ENCODE measurements at places on chromosomes 5 and 9.

DNA sequence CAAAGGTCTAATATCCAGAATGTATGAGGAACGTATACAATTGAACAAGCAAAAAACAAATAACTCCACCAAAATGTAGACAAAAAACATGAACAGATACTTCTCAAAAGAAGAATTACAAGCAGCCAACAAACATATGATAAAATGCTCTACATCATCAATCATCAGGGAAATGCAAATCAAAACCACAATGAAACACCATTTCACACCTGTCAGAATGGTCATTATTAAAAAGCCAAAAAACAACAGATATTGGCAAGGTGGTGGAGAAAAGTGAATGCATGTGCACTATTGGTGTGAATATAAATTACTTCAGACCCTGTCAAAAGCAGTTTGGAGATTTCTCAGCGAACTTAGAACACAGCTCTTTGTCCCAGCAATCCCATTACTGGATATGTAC is 313.8 kb downstream of the ARRDC3 start:
- H3K4me3 ChIP-seq: no peak overlapping the region
- no peaks in the 10 kb centered on the region for H3K36me3 ChIP-seq
- no peak overlapping the region for H3K27ac ChIP-seq

GRCh38 chr9:83153030-83153429 is 90.1 kb upstream of the RASEF start:
- no peak overlapping the region for H3K27ac ChIP-seq
- H3K36me3 ChIP-seq: no peaks in the 10 kb centered on the region
- H3K27me3 ChIP-seq: no peaks in the 10 kb centered on the region
- no peak overlapping the region for H3K4me3 ChIP-seq
- DNase-seq: no peak

GRCh38 chr5:68565427-68565826 is 349.9 kb downstream of the PIK3R1 start:
- no peak for DNase-seq
- no peaks in the 10 kb centered on the region for H3K27me3 ChIP-seq
- H3K4me1 ChIP-seq: no peaks in the 10 kb centered on the region
- H3K4me3 ChIP-seq: no peak overlapping the region

DNA sequence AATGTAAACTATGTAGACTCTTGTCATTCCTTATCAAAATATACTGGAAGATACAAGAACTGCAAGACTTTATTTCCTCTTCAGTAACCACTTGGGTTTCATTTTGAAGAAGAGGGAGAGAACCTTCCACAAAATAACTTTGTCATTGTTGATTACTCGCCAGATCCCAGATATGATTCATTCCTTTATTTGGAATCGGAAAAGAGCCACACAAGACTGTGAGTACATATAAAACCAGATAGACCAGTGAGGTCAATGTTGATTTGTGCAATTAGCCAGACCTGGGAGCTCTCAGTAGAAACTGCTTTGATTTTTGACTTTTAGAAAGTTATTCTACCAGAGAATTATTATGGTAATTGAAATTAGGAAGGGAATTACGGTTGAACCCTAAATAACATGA is 146.1 kb downstream of the TMEM167A start:
- no peak overlapping the region for H3K27ac ChIP-seq
- no peaks in the 10 kb centered on the region for H3K36me3 ChIP-seq
- no peaks in the 10 kb centered on the region for H3K4me1 ChIP-seq
- H3K27me3 ChIP-seq: no peaks in the 10 kb centered on the region

DNA sequence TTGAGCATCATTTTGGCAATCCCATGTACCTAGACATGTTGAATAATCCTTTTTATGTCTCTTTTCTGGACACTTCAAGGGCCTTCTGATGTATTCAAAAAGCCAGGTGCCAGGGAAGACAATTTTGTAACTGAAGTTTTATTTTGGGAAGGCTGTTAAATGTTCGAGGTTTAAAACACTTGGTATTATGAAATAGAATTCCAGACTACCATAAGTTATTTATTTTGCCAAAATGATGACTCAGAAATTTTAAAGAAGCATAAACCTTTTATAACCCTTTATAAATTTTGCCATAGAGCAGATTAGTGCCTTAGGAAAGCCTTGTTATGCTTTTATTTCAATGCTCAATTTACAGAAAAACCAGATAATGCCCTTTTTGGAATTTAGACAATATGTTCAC is 30.3 kb upstream of the UHRF2 start:
- H3K36me3 ChIP-seq: no peaks in the 10 kb centered on the region
- H3K4me3 ChIP-seq: no peak overlapping the region
- no peak overlapping the region for H3K27ac ChIP-seq
- no peaks in the 10 kb centered on the region for H3K4me1 ChIP-seq

- H3K4me1 ChIP-seq: peaks cover 1% of the 10 kb centered on the region
- no peak overlapping the region for H3K27ac ChIP-seq
- no peak overlapping the region for H3K4me3 ChIP-seq
- no peaks in the 10 kb centered on the region for H3K36me3 ChIP-seq
- no peaks in the 10 kb centered on the region for H3K27me3 ChIP-seq
Measured at GRCh38 chr9:124708633-124709291, 62.3 kb downstream of the NR6A1 start.

DNA sequence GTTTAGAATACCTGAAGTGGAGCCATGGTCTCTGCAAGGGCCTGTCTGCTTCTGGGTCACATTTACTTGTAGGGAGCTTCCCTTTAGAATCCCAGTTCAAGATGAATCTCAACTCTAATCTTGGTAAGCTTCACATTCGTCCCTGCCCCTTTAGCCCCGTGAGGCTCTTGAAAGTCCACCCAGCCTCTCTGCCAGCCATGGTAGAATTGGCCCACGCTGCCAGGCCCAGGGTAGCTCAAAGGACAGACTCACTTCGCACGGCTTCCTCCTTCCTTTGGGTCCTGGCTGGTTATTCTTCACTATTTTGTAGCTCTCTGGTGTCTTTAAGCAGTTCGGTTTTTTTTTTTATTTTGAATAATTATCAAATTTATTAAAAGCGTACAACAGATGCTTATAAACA is 28.6 kb upstream of the NKX2-5 start:
- no peak overlapping the region for H3K4me3 ChIP-seq
- DNase-seq: no peak
- H3K27me3 ChIP-seq: 0 out of 2 replicates have a peak, but pooled peaks cover 2% of the 10 kb centered on the region
- no peaks in the 10 kb centered on the region for H3K4me1 ChIP-seq

DNA sequence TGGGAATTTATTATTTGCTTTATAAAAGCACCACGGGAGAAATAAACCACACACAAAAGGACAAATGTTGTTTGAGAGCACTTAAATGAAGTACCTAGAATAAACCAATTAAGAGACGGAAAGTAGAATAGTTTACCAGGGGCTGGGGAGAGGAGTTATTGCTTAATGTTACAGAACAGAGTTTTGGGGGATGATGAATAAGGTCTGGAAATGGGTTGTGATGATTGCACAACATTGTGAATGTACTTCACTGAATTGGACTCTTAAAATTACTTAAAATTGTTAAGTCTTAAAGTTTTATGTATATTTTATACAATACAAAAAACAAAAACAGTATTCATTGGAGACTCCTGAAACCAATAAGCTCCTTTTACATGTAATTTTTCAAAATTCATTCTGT is 1.5 kb downstream of the ZBTB43 start:
- peaks cover 2% of the 10 kb centered on the region for H3K36me3 ChIP-seq
- H3K4me3 ChIP-seq: no peak overlapping the region
- no peaks in the 10 kb centered on the region for H3K27me3 ChIP-seq
- peaks cover 2% of the 10 kb centered on the region for H3K4me1 ChIP-seq

DNA sequence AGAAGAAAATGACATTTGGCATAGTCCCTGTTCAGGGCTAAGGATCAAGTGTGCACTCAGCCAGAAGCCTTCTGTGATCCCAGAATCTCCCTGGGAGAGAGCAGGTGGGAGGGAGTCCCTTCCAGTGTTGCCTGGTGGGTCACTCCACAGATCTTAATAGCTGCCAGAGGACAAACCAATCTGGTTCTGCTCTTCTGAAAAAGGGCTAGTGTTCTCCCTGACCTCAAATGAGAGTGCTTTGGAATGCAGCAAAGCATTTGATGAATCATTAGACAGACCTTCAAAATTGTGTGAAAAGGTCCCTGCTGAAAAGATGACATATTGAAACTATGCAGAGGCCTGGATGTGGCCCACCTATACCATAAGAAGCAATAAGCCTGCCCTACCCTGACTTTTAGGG is 339.7 kb downstream of the TMEM232 start:
- H3K27ac ChIP-seq: no peak overlapping the region
- DNase-seq: no peak
- no peaks in the 10 kb centered on the region for H3K4me1 ChIP-seq
- no peaks in the 10 kb centered on the region for H3K27me3 ChIP-seq
- H3K4me3 ChIP-seq: no peak overlapping the region

DNA sequence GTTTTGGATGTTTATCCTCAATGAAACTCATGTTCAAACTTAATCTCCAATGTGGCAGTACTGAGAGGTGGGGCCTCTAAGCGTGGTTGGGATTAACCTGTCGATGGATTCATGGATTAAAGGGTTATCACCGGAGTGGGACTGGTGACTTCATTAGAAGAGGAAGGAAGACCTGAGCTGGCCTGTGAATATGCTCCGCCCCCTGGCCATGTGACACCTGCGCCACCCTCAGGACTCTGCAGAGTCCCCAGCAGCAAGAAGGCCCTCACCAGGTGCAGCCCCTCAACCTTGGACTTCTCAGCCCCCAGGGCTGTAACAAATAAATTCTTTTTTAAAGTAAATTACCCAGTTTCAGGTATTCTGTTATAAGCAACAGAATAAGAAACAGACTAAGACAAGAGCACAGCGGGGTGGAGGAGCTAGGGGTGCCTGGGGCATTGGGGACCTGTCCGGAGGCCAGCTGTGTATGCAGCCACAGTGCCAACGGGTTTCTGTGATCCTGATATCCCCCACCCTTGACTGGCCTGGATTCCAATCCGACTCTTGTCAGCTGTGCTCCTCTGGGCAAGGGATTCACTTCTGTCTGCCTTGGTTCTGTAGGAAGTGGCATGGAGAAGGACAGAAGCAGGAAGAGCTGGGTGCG is 3.2 kb upstream of the MAPK9 start:
- no peak overlapping the region for H3K4me3 ChIP-seq
- H3K27ac ChIP-seq: no peak overlapping the region
- no peak for DNase-seq
- H3K36me3 ChIP-seq: no peaks in the 10 kb centered on the region
- H3K27me3 ChIP-seq: no peaks in the 10 kb centered on the region

DNA sequence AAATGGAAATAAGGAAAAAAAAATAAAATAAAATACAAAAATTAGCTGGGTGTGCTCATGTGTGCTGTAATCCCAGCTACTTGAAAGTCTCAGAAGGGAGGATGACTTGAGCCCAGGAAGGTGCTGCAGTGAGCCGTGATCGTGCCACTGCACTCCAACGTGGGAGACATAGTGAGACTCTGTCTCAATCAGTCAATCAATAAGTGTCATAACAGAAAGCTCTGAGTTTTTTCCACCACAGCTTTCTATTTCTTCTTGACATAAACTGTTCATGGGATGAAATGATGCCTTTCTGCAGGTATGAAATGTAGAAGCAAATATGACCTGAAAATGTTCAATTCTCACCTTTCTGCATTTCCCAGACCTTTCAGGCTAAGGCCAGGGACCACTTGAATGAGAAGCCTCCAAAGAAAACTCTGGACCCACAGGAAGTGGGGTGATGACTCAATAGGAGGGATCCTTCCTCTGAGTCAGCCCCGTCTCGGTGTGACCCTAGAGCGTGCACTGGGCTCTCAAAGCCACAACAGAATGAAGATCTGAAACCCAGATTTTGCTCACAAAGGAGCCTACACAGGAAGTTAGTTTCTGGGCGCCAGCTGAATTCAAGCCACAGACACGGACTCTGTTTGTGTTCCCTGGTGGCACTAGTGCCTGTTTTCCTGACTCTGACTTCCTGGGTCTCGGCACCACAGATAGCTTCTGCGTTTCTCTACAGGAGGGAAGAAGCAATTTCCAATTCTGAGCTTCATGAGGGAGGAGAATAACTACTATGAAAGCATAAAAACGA is 62.0 kb downstream of the ANKH start:
- H3K27ac ChIP-seq: no peak overlapping the region
- H3K27me3 ChIP-seq: no peaks in the 10 kb centered on the region
- H3K36me3 ChIP-seq: no peaks in the 10 kb centered on the region

DNA sequence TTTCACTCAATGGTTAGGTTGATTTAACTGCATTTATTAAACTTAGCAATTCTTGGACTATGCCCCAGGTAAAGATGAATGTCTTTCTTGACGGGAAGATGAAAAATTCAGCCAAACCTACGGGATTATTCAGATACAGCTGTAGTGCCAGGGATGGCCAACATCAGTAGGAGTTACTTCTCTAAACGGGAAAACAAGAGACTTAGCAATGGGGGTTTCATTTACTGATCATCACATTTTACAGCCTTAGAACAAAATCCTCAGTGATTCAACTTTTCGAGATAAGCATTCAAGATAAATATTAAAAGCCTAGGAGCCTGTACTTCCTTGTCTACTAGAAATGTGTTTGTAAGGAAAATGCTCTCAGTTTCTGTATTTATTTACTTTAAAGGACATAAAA is 46.1 kb downstream of the S1PR3 start:
- H3K36me3 ChIP-seq: no peaks in the 10 kb centered on the region
- H3K4me1 ChIP-seq: no peaks in the 10 kb centered on the region
- no peaks in the 10 kb centered on the region for H3K27me3 ChIP-seq
- no peak overlapping the region for H3K4me3 ChIP-seq
- no peak overlapping the region for H3K27ac ChIP-seq

GRCh38 chr5:80151890-80152289 is 104.0 kb downstream of the SERINC5 start:
- no peak overlapping the region for H3K27ac ChIP-seq
- no peak for DNase-seq
- peaks cover 3% of the 10 kb centered on the region for H3K4me1 ChIP-seq
- H3K4me3 ChIP-seq: no peak overlapping the region

DNA sequence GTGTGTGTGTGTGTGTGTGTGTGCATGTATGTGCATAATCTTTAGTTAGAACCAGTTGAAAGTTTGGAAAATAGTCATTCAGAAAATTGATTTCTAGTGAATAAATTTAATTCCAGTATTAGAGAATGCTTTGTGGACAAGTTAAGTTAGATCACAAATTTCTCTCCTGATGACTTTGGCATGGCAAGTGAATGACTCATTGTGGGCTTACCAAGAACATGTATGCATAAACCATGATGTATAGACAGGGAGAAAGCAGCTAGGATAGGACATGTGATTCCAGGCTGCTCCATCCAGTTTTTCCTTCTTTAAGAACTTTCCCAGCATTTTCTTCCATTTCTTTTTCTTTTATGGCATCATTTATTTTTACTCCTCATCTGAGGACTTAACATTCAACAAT is 85.7 kb upstream of the SGCD start:
- no peak for DNase-seq
- H3K4me3 ChIP-seq: no peak overlapping the region
- H3K4me1 ChIP-seq: no peaks in the 10 kb centered on the region
- no peak overlapping the region for H3K27ac ChIP-seq
